ENCODE measurements at places on chromosomes 16 and 17. TPM values are rescaled to one million over a fixed set of nuclear protein-coding genes. Genes with fewer than 3 reads are reported as not detected.

The SHISA9 gene
- total RNA-seq, result not detected

GRCh38 chr17:63247706-63248105 lies 198.4 kb downstream of the CYB561 start:
- no peaks in the 10 kb centered on the region for H3K4me1 ChIP-seq
- no peaks in the 10 kb centered on the region for H3K36me3 ChIP-seq
- H3K27me3 ChIP-seq, result no peaks in the 10 kb centered on the region
- no peak overlapping the region for H3K27ac ChIP-seq
- no peak overlapping the region for H3K4me3 ChIP-seq

- no peak for DNase-seq
- no peaks in the 10 kb centered on the region for H3K27me3 ChIP-seq
- H3K27ac ChIP-seq, result peak overlapping the region; percentile 64
- peak overlapping the region; percentile 48 for H3K4me3 ChIP-seq
Measured at GRCh38 chr16:88384222-88385111, 1.7 kb downstream of the ZNF469 start.

The NAGPA gene
- 17.5 TPM for total RNA-seq

GRCh38 chr17:38509772-38510420 lies 81.6 kb downstream of the ARHGAP23 start:
- no peaks in the 10 kb centered on the region for H3K4me1 ChIP-seq
- H3K27me3 ChIP-seq, result no peaks in the 10 kb centered on the region

The ARL5C gene
- total RNA-seq, result not detected

The GJD3 gene
- not detected for total RNA-seq

The CDH3 gene
- total RNA-seq, result 94.7 TPM

DNA sequence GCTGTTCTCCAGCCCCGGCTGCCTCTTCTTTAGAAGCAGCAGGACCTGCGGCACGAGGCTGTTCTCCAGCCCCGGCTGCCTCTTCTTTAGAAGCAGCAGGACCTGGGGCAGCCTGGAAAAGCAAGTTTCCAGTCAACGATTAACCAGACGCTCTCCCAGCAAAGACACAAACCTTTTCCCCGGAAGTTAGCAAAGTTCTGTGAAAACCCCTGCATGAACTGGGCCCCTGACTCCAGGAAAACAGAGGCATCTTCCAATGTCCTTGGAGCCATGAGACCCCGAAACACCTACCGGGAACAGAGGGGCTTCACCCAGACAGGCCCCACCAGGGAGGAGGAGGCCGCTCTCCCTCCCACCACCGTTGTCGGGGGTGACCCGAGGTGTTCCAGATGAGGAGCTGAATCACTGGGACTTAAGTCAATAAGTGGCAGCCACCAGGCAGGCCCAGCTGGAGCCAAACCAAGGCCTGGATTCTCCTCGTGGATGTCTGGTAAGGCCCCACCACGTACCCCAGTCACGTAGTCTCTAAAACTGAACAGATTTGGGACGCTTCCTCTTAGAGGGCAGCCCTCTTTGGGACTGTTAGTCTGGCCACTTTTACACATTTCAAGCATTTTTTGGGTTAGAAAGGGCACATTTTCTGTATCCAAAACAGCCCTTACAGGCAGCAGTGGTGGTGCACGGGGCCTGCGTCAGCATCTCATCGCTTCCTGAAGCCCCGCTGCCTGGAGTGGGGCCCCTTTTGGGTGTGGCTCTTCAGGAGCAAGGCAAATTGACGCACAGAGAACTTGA lies at the start of gene RPH3AL:
Gene RPH3AL (minus strand): TSS at position 387 of the 792 bp plus-strand sequence. CDS start 25,264 bp downstream, outside the sequence.
- H3K4me3 ChIP-seq, result peak within 1 kb of the TSS; percentile 31
- H3K27me3 ChIP-seq, result no peaks in the 10 kb centered on the region
- peak; percentile 36 for DNase-seq
- H3K4me1 ChIP-seq, result peaks cover 13% of the 10 kb centered on the region
- H3K27ac ChIP-seq, result no peak within 1 kb of the TSS
- no peaks in the 10 kb centered on the region for H3K36me3 ChIP-seq

The MYH3 gene
- 1.6 TPM for total RNA-seq

DNA sequence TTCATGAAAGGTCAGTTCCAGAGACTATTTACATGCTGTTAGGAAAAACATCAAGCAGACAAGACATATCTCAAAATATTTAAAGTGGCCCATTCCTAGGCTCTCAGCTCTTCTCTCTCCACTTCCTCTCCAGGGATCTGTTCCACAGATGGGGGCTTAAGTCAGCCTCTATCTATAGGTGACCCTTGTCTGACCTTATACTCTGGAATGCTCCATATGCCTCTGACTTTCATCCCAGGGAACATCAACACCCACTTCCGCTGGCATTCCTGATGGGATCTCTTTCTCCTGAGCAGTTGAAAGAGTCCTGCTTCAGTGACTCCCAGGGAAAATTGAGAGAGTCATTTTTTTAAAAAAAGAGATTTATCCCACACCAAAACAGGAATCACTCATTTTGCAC lies 11.5 kb upstream of the WIPI1 start:
- H3K27me3 ChIP-seq, result no peaks in the 10 kb centered on the region
- no peak for DNase-seq
- no peaks in the 10 kb centered on the region for H3K36me3 ChIP-seq
- H3K4me3 ChIP-seq, result no peak overlapping the region
- peaks cover 3% of the 10 kb centered on the region for H3K4me1 ChIP-seq
- no peak overlapping the region for H3K27ac ChIP-seq

The SLC47A2 gene
- total RNA-seq, result not detected

- no peak overlapping the region for H3K27ac ChIP-seq
- no peak overlapping the region for H3K4me3 ChIP-seq
- H3K4me1 ChIP-seq, result peaks cover 13% of the 10 kb centered on the region
- H3K36me3 ChIP-seq, result peaks cover 15% of the 10 kb centered on the region
- DNase-seq, result no peak
- H3K27me3 ChIP-seq, result no peaks in the 10 kb centered on the region
Measured at GRCh38 chr16:75231570-75231969, 12.8 kb downstream of the CTRB1 start.

The SUMO2 gene
- total RNA-seq, result 859 TPM

- H3K4me1 ChIP-seq, result peaks cover 95% of the 10 kb centered on the region
- no peaks in the 10 kb centered on the region for H3K36me3 ChIP-seq
- H3K27ac ChIP-seq, result peak overlapping the region; percentile 99
- DNase-seq, result peak; percentile 83
Measured at GRCh38 chr16:69410219-69410990, 14.0 kb upstream of the CYB5B start.

The SHISA6 gene
- not detected for total RNA-seq

The PRR11 gene
- total RNA-seq, result 86.7 TPM

DNA sequence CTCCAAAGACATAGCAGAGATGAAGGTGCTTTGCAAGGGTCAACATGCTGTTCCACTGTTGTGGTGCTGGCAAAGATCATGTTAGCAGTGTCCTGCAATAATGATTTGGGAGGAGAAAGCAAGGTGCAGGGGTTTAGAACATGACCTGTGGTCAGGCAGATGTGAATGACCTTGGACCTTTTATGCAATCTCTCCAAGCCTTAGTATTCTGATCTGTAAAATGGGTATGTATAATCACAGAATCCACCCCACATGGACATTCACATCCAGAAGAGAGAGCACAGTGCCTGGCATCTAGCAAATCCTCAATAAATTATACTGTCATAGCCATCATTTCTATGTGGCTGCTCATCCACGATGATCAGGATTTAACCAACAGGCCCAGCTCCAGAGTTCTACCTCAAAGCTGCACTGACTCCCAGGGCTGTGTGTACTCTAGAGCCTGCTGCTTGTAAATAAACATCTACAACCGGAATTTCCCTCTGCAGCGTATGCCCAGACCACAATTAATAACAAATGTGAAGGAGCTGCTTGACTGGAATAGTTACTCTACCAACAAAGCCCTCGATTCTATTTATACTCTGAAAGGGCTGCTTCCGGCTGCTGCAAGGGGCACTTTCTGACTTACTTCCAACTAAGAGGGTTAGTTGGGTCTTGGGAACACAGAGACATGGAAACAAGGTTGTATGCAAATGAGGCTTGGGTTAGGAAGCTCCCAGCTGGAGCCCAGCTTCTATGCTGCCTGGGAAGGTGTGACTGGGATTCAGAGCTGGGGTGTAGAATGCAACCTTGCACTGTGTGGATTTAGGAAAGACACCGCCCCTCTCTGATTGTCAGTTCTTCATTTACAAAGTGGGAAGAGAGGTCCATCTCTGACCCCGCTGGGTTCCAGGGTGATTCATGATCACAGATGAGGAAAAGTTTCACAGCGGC lies 265.2 kb downstream of the XYLT1 start:
- DNase-seq, result no peak
- no peak overlapping the region for H3K27ac ChIP-seq
- no peaks in the 10 kb centered on the region for H3K4me1 ChIP-seq
- peaks cover 12% of the 10 kb centered on the region for H3K27me3 ChIP-seq

GRCh38 chr17:55288356-55289105 lies 23.8 kb downstream of the HLF start:
- H3K27ac ChIP-seq, result no peak overlapping the region
- H3K4me1 ChIP-seq, result peaks cover 24% of the 10 kb centered on the region
- no peak for DNase-seq
- no peaks in the 10 kb centered on the region for H3K36me3 ChIP-seq
- H3K27me3 ChIP-seq, result no peaks in the 10 kb centered on the region

DNA sequence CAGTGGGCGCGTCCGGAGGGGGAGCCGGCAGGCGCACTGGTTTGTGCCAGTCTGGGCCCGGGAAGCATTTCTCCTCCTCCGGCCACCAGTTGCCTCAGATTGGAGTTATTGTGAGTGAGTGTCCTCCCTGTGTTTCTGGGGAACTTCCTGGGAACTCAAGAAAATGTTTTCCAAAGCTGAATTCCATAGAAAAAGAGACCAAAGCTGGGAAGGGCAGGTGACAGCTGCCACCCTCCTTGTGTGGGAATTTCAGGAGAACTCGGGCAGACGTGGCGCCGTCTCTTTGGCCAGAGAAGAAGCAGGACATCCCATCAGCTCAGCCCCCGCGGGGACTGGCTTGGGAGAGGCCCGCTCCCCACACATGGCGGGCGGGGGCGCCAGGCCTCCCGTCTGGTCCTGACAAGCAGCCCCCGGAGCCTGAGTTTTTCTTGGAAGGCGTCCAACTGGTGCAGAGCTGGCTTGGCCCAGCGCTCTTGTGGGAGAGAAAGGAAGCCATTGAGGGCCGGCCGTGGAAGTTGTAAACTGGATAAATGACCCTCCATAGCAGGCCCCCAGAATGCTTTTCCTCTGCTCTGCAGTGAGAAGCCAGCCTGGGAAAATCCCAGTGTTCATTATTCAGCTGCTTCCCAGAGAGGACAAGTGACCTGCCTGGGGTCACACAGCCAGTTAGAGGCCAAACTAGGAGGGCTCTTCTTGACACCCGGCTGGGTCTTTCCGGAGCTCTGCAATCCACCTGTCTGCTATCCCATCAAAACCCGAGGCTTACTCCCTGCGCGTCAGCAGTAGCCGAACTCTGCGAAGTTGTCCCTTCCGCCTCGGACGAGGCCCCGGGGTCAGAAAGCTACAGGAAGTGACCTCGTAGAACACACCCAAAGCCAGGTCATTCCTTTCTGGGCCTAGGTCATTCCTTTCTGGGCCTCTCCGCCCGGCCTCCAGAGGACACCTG lies 39.2 kb upstream of the GSE1 start:
- no peaks in the 10 kb centered on the region for H3K27me3 ChIP-seq
- peaks cover 31% of the 10 kb centered on the region for H3K4me1 ChIP-seq
- H3K36me3 ChIP-seq, result no peaks in the 10 kb centered on the region
- no peak overlapping the region for H3K27ac ChIP-seq
- H3K4me3 ChIP-seq, result no peak overlapping the region
- no peak for DNase-seq

The GPRC5C gene
- 54.4 TPM for total RNA-seq

GRCh38 chr17:64774888-64775540 lies 112.9 kb upstream of the SMURF2 start:
- H3K4me3 ChIP-seq, result no peak overlapping the region
- DNase-seq, result no peak
- no peaks in the 10 kb centered on the region for H3K36me3 ChIP-seq
- peak overlapping the region; percentile 73 for H3K27ac ChIP-seq
- H3K4me1 ChIP-seq, result peaks cover 46% of the 10 kb centered on the region

DNA sequence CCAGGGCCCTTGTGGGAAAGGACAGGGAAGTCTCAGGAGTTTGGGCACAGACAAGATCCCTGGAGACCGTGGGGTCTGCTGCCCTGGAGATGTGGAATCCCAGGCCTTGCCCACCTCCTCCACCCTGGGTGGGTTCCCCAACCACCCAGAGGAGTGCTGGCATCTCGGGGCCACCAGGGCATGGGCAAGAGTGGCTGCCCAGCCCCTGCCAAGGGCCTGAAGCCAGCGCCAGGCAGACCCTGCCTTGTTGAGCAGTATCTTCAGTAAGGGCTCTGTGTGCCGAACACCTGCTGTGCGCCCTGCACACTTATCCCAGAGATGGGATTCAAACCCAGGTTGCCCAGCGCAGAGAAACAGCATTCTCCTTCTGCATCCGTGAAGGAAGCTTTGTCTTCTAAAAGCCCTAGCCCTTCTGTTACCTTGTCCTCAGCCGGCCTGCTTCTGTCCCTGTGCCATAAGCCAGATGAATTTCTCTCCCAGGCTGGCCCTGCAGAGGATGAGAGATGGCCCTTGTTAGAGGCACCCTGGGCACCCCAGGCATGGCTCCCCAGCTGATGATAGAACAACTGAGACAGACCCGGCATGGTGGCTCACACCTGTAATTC lies 32.4 kb downstream of the TMEM235 start:
- no peak for DNase-seq
- H3K36me3 ChIP-seq, result no peaks in the 10 kb centered on the region

GRCh38 chr17:47707884-47708283 lies 13.9 kb downstream of the TBKBP1 start:
- H3K4me3 ChIP-seq, result no peak overlapping the region
- no peaks in the 10 kb centered on the region for H3K36me3 ChIP-seq
- no peak overlapping the region for H3K27ac ChIP-seq
- peaks cover 2% of the 10 kb centered on the region for H3K27me3 ChIP-seq
- DNase-seq, result no peak
- H3K4me1 ChIP-seq, result no peaks in the 10 kb centered on the region

GRCh38 chr16:9327253-9327652 lies 235.8 kb downstream of the HAPSTR1 start:
- no peaks in the 10 kb centered on the region for H3K36me3 ChIP-seq
- H3K4me3 ChIP-seq, result no peak overlapping the region
- no peaks in the 10 kb centered on the region for H3K4me1 ChIP-seq

DNA sequence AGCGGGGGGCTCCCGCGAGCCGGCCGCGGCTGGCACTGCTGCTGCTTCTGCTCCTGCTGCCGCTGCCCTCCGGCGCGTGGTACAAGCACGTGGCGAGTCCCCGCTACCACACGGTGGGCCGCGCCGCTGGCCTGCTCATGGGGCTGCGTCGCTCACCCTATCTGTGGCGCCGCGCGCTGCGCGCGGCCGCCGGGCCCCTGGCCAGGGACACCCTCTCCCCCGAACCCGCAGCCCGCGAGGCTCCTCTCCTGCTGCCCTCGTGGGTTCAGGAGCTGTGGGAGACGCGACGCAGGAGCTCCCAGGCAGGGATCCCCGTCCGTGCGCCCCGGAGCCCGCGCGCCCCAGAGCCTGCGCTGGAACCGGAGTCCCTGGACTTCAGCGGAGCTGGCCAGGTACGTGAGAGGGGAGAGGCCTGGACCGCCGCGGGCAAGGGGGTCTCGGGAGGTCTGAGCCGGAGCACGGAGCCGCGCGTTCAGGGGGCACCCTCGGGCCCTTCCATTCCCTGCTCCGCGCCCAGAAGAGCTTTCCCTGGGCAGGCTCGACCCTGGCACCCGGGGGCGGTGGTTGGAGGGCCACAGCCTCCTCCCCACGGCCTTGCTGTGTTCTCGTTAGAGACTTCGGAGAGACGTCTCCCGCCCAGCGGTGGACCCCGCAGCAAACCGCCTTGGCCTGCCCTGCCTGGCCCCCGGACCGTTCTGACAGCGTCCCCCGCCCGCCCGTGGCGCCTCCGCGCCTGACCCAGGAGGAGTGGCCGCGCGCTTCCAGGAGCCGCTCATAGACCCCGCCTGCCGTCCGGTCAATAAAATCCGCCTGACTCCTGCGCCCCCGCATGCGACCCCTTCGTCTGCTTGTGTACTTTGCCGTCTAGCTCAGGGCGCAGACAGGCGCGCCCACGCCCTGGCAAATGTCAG lies 591 bp downstream of the NPW start:
- H3K36me3 ChIP-seq, result no peaks in the 10 kb centered on the region
- peak overlapping the region; percentile 93 for H3K27ac ChIP-seq
- no peaks in the 10 kb centered on the region for H3K27me3 ChIP-seq
- peaks cover 62% of the 10 kb centered on the region for H3K4me1 ChIP-seq
- no peak for DNase-seq
- peak overlapping the region; percentile 63 for H3K4me3 ChIP-seq
